Umbilical cord (tissue), 2 donors: ENCODE measurements at places on chromosomes 12 and 14.
A peak's percentile ranks its signal among the peaks of the same experiment; 100 is the strongest.

DNA sequence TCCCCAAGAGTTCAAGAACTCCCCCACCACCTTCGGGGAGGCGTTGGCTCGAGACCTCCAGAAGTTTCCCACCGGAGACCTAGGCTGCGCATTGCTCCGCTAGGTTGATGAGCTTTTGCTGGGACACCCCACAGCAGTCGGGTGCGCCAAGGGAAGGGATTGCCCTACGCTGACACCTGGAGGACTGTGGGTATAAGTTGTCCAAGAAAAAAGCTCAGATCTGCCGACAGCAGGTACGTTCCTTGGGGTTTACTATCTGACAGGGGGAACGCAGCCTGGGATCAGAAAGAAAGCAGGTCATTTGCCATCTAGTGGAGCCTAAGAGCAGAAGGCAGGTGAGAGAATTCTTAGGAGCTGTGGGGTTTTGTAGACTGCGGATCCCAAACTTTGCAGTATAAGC, 98.8 kb downstream of the FRMD6 start:
- no peak for DNase-seq

GRCh38 chr14:102965971-102966655, 43.6 kb downstream of the AMN start:
- no peak for DNase-seq

DNA sequence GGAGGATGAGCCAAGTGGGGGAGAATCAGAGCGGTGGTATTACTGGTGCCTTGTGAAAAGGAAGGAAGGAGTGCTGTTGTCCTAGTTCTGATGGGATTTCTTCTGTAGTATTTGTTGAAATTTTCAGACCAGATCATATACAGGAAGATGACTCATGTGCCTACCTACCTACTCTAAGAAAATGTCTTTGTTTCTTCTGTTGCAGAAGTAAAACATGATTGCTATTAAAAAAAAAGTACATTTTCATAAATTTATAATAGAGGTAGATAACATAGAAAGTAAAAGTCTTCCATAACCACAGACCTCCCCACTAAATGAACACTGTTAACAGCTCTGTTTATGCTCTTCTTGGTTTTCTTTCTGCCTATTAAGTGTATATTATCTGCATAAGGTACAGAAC, 26.9 kb downstream of the SAMD4A start:
- no peak for DNase-seq

DNA sequence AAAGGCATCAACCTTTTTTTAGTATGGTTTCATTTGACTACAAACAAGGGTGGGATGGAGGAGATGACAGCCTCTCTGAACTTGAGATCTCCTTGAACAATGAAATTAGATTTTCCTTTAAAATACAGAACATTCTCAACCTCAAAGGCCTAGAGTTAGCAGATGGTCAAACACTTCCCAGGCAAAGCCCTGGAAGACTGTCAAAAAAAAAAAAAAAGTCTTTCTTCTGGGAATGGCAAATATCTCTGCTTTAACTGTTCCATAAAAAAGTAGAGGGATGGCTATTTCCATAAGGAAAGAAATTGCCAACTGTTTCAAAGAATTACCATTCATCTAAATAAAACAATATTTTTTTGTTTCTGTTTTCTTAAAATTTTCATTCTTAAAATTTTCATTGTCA, 870.8 kb downstream of the GALC start:
- DNase-seq = no peak

DNA sequence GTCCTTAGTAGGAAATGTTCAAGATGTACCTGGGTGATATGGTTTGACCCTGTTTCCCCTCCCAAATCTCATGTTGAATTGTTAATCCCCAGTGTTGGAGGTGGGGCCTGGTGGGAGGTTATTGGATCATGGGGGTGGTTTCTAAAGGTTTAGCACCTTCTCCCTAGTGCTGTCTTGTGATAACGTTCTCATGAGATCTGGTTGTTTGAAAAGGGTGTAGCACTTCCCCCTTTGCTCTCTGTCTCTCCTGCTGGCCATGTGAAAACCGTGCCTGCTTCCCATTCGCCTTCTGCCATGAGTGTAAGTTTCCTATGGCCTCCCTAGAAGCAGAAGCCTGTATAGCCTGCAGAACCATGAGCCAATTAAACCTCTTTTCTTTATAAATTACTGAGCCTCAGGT, 353.0 kb upstream of the SFSWAP start:
- DNase-seq = no peak

DNA sequence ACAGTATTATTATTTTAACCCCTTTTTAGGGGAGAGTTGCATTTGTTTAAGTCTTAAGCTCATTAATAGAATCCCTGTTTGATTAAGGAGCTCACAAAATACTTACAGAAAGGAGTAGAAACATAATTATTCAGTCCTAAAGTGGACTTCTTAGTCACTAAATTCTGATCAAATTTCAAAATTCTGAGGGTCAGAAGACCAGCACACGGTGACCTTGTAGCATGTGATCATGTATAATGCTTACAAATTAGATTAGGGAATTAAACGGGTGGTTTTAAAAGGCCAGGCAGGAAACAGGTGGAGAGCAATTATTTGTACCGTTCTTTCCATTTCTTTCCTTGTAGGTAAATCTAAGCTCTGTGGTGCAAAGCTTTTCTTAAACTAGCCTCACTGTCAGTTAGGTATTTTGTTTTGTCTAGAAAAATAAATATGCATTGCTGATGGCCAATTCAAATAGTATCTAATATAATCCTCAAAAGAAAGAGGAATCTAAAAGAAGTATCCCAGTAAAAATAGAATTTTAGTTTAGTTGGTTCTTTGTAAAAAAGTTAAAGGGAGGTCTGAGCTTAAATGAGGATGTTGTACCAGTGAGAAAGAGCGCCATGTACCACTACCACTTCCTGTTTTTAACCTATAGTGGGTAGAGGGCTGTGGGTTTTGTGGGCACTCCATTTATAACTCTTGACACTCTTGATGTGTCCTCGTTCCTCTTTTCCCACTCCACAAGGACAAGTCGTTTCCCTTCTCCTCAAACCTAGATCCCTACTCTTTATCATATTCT, 51.1 kb downstream of the SLC38A1 start:
- DNase-seq = no peak

DNA sequence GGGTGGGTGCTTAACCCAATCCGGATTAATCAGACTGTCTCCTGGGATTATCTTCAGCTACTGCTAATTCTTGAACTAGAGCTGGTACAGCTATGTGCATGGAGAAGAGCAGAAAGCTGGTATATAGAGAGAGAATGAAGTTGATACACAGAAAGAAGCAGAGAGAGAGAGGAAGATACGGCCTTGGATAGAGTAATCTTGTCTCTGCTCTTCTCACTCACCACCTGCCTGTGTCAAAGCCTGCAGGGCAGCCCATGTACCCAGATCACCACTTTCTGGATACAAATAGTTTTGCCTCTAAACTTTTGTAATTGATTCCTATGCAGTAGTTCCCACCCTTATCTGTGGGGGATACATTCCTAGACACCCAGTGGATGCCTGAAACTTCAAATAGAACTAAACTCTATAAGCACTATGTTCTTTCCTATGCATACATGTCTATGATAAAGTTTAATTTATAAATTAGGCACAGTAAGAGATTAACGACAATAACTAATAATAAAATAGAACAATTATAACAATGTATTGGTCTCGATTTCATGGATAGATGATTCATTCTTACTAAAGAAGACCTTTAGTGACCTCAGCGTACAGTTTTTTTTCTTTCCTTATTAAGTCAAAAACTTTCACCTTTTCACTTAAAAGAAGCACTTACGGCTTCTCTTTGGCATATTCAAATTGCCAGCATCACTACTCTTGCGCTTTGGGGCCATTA, 45.5 kb downstream of the YEATS4 start:
- DNase-seq = no peak

- peak; percentile 45 for DNase-seq
Observed at GRCh38 chr14:101761881-101762529, 496 bp downstream of the PPP2R5C start.
